ENCODE measurements at places on chromosomes 1 and 21.
A peak's percentile ranks its signal among the peaks of the same experiment; 100 is the strongest.

- DNase-seq = no peak
These were observed 682.4 kb upstream of the TPTE start for GRCh38 chr21:9838738-9839642.

DNA sequence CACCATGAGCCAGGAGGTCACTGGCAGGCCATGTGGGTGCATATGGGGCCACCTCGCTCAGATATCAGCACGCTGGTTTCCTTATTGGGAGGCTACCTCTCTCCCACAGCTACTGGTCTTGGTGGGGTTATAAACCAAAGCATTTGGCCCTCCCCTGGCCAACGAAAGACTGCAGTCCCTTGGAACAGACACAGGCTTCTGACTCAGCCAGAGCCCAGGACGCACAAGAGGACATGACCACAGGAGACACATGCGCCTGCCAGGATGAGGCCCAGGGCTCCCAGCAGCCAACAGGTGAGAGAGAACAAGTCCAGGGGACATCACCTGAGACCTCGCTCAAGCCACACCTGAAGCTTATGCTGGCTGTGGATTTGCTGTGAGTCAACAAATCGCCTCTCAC, 13.8 kb downstream of the NPHP4 start:
- no peak for DNase-seq

DNA sequence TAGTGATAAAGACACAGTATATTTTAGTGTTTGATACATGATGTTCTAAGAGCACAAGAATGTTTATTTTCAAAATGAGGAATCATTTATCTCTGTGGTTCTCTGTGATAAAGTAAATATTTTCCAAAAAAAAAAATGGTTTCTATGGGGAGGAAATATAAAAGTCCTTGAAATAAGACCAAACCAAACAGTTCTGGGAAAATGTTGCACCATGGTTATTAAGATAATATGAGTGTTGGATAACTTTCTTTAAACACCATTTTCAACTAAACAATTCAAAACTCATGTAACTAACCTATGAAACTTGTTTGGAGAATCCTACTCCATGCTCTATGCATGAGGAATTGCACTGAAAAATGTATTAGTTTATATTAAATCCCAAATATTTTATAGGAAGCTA, 184.6 kb downstream of the KCNT2 start:
- no peak for DNase-seq

DNA sequence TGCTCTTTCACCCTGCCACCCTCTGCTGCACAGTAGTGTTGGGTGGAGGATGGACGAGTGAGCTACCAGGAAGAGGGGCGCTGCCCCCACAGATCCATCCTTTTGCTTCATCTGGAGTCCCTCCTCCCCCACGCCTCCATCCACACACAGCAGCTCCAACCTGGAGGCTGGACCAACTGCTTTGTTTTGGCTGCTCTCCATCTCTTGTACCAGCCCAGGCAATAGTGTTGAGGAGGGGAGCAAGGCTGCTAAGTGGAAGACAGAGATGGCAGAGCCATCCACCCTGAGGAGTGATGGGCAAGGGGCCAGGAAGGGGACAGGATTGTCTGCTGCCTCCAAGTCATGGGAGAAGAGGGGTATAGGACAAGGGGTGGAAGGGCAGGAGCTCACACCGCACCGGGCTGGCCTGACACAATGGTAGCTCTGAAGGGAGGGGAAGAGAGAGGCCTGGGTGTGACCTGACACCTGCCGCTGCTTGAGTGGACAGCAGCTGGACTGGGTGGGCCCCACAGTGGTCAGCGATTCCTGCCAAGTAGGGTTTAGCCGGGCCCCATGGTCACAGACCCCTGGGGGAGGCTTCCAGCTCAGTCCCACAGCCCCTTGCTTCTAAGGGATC, 8.5 kb downstream of the CHRNB2 start:
- DNase-seq = no peak

- DNase-seq = no peak
These were observed 110.4 kb upstream of the C21orf91 start for GRCh38 chr21:17929510-17929909.

- no peak for DNase-seq
These were observed 1.4 kb downstream of the SLC9A1 start for GRCh38 chr1:27153549-27153886.

DNA sequence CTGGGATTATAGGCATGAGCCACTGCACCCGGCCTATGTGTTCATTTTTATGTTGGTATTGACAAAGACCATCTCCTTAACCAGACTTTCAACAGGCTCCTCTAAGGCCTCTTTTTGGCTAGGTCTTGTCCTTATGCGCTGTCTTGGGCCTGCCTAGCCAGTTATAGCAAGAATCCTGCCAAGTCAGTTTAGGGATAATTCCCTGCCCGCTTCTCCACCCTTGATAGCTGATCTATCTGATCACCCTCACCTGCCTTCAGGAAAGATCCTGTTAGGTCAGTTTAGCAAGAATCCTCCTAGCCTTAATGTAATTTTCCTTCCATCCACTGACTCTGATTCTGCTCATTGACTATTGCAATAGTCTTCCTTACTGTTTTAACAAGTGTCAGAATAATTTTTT, 2.4 kb upstream of the B4GALT3 start:
- no peak for DNase-seq

GRCh38 chr1:212827831-212828278, 19.6 kb downstream of the SPATA45 start:
- no peak for DNase-seq

- DNase-seq = no peak
These were observed 13.9 kb downstream of the DDX20 start for GRCh38 chr1:111769517-111770146.

GRCh38 chr1:78375996-78376395, 114.8 kb upstream of the PTGFR start:
- DNase-seq = no peak

GRCh38 chr1:36910886-36911540, 123.3 kb downstream of the GRIK3 start:
- no peak for DNase-seq

- no peak for DNase-seq
These were observed 94.8 kb downstream of the DISC1 start for GRCh38 chr1:231721436-231721835.

- DNase-seq = no peak
These were observed 96.4 kb upstream of the HOOK1 start for GRCh38 chr1:59718064-59718988.

GRCh38 chr1:244970236-244970743, 105.9 kb upstream of the HNRNPU start:
- no peak for DNase-seq

DNA sequence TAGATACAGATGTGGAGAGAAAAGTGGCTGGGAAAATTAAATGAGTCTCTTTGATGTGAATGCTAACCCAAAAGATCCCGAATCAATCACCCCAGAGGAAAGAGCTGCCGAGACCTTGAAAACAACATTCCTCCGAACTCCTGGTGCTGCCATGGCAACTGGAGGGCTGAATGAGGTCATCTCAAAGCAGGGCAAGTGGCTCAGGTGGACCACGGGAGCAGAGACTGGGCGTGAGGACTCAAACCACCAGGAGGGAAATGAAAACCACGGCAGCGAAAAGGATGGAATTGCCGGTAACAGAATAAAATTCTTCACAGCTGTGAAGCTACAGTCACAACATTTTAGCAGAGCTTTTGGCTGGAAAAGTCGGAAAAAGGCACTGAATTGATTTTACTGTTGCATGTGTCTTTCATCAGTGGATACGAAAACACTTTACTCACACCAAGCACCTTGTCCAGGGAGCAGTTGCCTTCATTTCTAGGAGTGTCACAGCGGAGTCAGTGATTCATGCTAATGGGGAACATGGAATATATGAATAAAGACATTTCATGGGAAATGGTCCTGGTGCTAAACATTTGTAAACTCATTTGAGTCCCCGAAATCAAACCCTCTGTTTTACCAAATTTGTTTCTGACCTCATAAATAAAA, 23.2 kb upstream of the BECN2 start:
- peak; percentile 35 for DNase-seq

GRCh38 chr1:155892796-155893195, 18.4 kb downstream of the RIT1 start:
- no peak for DNase-seq

DNA sequence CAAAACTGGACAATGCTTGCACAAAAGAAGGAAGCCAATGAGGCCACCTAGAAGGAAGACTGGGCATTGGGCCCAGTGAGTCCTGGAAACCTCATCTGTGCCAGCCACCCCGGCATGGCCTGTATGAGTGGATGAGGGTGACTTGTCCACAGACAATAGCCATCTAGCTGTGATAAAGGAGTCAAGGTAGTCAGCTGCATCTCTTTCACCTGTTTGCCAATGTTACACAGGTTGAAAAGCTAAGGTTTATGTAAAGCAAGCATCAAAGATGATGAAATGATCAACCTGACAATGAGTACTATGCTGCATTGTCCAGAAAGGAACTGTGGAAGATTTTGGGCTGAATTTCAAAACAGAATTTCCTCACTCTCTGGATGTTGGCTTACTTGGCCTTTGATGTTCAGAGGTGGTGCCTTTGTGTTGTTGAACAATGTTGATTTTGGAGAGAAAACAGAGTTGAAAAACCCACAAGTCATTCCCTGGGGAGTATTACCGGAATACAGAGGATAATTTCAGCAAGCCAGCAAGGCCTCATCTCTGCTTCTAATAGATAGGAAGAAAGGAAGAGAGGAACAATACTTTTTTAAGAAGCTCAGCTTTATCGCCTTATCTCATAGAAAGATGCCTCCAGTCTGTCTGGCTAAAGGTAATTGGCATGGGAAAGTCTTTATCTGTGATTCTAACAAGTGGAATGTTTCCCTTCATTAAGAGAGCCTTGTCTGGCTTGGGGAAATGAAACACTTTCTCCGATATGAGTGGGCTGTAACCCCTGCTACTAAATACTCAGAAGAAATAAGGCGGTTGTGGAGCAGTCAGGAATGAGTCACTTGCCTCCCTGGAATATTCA, 11.4 kb upstream of the SELE start:
- DNase-seq = no peak

DNA sequence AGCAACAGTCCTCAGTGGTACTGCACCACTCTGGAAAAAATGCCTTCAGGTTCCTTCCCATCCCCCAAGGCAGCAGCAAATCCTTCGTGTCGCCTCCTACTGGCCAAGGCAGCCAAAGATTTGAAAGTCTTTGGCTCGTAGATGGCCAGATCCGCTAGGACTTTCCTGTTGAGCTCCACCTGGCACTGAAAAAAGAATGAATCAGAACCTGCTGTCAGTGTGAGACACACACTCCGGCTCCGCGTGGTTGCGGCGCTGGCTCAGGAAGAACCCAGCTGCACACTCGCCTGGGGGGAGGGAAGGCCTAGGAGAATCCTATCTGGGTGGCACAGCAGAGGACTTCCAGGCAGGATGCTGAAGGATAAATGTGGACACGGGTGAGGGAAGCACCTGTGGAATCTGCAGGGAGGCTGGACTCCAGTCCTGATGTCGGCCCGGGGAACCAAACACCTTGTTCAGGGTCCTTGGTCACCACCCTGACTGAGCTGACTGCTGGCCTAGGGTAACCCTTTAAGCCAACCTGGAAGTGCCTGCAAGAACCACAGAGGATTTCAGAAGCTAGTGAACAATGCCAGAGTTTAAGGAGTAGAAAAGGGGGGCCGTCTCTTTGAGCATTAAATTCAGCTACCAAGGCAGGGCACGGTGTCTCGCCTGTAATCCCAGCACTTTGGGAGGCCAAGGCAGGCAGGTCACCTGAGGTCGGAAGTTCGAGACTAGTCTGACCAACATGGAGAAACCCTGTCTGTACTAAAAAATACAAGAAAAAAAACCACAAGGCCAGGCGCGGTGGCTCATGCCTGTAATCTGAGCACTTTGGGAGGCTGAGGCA, 3.2 kb upstream of the CCNL2 start:
- DNase-seq = no peak

GRCh38 chr1:58440696-58441095, 105.8 kb downstream of the OMA1 start:
- no peak for DNase-seq

DNA sequence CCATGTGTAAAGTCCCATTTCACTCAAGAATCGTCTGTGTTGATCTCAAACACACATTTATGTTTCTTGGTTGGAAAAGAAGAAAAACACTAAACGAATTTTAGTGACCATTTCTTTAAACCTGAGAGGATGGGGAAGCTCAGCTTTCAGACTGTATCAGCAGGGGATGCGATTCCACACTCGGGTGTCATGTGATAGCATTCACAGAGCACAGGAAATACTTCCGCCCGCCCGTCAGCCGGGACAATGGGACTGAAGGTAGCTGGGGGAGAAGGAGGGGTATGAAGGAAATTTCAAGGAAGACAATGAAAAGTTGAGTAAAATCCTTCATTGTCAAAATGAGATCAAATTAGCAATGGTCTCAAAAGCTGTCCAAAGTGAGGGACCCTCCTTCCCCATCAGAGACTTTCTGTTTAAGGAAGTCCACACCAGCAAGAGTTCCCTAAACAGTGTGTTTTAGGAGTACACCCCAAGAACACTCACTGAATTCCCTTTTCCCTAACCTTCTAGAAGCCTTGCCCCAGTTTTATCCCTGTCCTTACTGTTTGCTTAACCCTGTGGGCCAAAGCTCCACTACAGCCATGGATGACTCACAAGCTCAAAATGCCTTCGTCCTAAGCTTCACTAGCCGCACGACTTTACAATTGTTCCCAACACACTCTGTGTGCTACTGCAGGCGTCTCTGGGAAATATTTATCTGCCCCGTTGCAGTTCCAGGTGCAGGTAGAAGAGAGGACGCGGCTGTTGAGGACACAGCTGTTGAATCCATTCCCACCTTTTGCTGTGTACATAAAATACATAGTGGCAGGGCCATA, 51.4 kb upstream of the SIM2 start:
- peak; percentile 59 for DNase-seq

DNA sequence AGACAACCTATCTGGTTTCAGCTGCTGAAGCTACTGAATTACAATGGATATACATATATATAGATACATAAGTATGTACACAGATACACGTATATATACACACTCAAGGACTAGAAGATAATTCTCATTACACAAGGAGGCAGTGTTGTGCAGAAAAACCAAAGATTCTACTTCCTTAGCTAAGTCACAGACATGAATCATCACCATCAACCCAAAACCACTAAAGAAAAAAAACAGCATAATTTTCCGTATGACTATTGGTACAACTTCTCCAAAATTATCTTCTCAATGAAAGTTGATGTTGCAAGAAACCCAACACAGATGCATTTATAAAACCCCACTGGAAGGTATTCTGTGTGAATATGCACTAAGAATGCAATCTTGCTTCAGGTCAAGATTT, 36.8 kb upstream of the RPF1 start:
- DNase-seq = no peak

Measured in iPS DF 19.7 (cell line).